ENCODE measurements at places on chromosomes 3 and 15.

DNA sequence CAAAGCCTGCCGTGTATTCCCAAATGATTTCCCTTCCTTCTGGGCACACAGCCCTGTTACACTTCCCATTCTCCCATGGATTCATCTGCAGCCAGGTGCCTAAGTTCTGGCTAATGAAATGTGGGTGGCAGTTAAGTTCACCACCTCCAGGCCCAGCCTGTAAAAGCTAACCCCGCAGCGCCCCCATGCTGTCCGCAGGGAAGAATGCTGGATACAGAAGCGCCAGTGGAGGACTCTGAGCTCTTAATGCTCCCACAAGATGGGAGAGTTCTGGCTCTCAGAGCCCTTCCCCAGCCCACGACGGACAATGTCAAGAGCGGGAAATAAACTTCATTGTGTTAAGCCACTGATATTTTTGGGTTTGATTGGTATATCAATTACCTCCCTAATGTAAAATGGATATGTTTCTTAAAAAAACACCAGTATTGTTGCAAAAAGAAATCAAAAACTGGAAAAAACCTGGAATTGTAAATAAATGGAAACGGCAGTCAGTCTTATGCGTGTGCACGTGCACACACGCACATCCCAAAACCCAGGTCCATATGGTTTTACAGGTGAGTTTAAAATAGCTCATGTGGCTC is 37.7 kb upstream of the FGD5 start:
- no peak for DNase-seq

GRCh38 chr3:40178012-40178594 is 131.4 kb upstream of the EIF1B start:
- DNase-seq, result no peak

GRCh38 chr15:41828807-41829141 is 882 bp downstream of the JMJD7 start:
- DNase-seq, result no peak

DNA sequence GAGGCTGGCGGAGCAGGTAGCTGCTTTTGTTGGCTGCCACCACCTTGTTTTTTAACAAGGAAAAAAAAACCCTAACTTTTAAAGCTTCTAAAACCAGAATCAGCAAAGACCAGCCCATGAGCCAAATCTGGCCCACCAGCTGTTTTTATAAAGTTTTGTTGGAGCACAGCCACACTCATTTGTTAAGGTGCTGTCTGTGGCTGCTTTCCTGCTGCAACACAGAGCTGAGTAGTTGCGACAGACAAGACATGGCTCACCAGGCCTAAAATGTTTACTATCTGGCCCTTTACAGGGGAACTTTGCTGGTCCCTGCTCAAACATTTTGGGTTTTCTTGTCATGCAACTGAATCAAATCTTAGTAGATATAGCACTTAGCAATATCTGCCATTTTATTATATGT is 18.9 kb downstream of the EFCAB12 start:
- DNase-seq, result no peak

GRCh38 chr3:101857301-101857741 is 8.0 kb downstream of the NFKBIZ start:
- DNase-seq, result no peak

GRCh38 chr3:46124216-46125177 is 83.6 kb downstream of the CCR1 start:
- no peak for DNase-seq

GRCh38 chr15:99187936-99188335 is 61.4 kb downstream of the TTC23 start:
- no peak for DNase-seq

GRCh38 chr3:29587340-29587739 is 306.5 kb downstream of the RBMS3 start:
- DNase-seq, result no peak

DNA sequence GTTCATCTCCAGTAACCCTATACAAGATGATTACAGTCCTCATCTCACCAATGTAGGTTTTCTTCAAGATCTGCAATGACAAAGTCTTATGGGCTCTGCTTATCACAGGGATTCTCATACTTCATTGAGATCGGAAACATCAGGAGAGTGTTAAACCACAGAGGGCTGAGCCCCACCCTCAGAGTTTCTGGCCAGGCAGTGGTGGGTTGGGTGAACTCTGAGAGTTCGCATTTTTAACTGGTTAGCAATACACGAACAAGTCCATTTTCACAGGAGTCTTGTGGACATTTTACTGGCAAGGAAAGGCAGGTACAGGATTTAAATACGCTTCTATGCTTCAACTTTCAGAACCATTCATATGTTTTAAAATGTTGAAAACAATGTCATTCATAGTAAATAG is 366.7 kb upstream of the ROBO2 start:
- DNase-seq, result no peak

- no peak for DNase-seq
These were observed 29.2 kb upstream of the CNTN3 start for GRCh38 chr3:74643636-74644035.

GRCh38 chr15:100762913-100763834 is 116.5 kb upstream of the ALDH1A3 start:
- no peak for DNase-seq

- DNase-seq, result no peak
These were observed 243.9 kb upstream of the UMPS start for GRCh38 chr3:124486324-124486723.

- DNase-seq, result no peak
These were observed 363.0 kb downstream of the PLOD2 start for GRCh38 chr3:145798007-145798406.

GRCh38 chr3:172606021-172606420 is 82.8 kb upstream of the TNFSF10 start:
- DNase-seq, result no peak

DNA sequence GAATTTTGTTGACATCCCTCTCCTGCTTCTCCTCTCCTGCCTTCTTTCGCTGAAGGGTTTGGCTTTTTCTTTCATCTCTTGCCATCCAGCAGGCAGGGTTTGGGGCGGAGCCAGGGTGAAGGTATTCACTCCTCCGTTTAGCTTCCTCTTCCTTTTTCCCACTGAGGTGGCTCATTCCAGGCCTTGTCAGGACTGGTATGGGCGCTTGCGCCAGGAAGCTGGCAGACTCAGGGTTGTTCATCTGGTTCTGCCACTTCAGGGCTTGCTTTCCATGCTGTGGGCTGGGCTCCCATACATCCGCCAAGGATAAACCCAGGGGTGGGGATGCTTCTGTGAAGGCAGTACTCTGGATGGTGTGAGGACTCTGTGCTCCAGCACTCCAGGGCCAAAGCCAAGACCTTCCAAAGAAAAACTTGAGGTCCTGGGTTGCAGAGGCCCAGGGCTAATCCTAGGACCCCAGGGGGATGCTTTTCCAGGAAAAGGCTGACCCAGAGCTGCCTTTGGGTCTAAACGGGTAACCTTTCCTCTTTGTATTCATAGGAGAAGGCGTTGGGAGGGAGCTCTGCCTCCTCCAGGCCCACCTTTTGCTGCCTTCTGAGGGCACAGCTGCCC is 7.7 kb upstream of the AMOTL2 start:
- DNase-seq, result no peak

DNA sequence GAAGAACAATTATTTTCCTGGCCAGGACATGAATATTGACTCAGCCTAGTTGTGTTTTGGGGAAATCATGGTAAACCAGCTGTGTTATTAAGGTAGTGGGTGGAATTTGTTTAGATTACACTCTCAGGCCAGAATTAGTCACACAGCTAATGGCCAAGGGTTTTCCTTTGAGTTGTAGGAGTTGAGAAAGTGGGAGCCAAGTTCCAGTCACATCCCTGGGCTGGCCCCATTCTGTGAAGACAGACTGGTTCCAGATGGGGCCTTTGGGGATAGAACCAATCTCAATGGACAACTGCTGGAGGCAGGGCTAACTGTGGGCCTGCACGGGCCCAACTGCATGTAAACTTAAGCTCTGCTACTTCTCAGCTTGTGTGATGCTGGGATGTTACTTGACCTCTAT is 1.4 kb upstream of the RASL12 start:
- no peak for DNase-seq

DNA sequence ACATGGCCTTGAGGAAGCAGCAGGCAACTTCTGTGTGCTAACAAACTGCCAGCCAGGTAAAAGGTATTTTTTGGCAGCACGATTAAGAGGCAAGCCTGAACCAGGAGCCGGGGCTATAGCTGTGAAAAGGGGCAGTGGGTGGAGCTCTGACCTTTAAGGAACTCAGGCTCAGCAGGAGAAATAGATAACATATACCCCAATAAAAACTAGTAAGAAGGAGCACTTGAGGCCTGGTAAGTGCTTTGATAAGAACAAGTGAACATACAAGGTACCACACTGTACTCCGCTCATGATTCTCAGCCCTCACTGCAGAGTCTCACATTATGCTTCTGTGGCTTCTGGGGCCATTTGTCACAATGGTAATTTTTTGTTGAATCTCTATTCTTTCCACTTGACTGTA is 5.4 kb downstream of the FYCO1 start:
- DNase-seq, result no peak

- peak; percentile 47 for DNase-seq
These were observed 802.6 kb upstream of the ALCAM start for GRCh38 chr3:104564045-104564643.

- DNase-seq, result no peak
These were observed 26.9 kb upstream of the TPM1 start for GRCh38 chr15:63015618-63016017.

GRCh38 chr3:146524961-146525360 is 19.4 kb downstream of the PLSCR1 start:
- DNase-seq, result no peak

GRCh38 chr15:39128746-39129145 is 452.1 kb upstream of the THBS1 start:
- no peak for DNase-seq

DNA sequence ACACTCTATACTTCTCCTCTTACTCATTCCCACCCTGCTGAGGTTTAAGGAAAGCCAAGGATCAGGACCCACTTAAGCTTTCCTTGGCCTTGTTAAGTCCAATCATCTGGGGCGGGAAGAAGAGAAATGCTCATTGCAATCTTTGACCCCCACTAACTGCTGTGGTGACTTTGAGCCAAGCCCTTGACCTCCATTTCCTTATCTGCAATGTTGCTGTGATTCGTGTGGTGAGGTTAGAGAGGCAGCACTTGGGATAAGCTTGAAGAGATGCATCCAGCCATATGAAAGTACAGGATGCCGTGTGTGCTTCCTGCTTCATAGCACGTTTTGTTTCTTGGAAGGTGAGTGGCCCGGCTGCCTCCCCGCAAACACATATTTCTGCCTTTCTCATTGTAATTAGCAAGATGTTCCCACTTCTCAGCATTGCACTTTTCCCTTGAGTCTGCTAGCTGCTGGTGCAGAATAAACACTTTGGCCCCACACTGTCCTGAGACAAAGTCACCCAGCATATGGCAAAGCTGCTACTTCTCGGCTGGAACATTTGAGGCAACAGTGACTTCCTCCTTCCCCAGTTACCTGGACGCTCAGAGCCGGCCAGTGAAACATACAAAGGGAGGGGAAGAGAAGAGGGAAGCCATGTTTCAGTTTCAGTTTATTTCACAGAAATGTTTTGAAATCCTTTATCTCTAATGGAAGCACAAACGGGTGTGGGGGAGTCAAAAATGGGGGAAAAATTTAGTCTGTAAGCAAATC is 10.5 kb upstream of the NUDT16 start:
- DNase-seq, result no peak

- no peak for DNase-seq
These were observed 57.0 kb downstream of the ISG20 start for GRCh38 chr15:88695691-88696251.

DNA sequence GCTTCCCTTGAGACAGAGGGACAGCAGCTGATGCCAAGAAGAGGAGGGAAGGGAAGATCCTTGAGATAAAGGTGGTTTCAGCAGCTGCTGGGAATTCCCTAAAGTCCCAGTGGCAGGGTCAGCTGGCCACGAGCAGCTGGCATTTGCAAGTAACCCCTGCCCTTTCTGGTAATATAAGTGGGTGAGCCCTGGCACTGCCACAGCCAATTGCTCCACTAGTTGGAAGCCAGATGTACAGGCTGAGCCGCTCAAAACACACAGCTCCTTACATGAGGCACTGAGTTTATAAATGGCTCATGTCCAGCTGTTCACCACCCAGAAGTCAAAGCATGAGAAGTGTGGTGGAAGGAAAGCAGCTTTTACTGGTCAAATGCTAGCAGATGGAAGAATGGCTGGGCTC is 35.4 kb downstream of the PRR20G start:
- no peak for DNase-seq

GRCh38 chr3:41872157-41872556 is 89.7 kb downstream of the ULK4 start:
- no peak for DNase-seq

DNA sequence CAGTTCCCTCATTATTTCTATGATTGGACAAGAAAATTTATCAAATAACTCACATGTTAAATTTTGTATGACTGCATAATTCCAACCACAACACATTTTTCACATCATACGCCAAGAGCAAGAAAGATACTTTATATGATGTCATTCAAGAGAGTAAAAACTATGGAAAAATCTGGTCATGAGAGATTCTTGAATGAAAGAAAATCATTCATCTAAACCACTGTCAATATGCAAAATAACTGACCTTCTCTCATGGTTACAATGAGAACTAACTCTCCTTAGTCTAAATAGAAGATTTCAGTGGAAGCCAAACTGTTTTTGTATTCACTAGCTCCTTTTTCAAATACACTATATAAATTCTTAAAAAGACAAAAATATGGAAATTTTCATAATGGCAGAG is 124.6 kb downstream of the CBLB start:
- no peak for DNase-seq

- no peak for DNase-seq
These were observed 88.6 kb upstream of the CACNA2D3 start for GRCh38 chr3:54033761-54034160.

DNA sequence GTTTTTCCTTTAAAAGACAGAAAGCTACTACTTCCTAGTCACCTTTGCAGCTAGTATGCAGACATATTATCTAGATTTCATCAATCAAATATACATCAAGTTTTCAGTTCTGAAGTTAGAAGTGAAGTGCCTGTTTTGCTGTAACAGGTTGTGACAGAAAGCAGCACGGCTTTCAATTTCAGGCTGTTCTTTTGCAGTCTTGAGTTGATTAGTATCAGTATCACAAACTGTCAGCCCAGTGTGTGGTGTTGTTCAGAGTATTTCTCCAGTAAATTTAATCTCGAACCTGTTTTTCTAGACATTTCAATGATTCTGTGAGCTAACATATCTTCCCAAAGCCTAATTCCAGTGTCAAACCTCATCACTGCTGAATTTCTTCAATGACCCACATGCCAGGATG is 1050.8 kb downstream of the DIPK2A start:
- DNase-seq, result no peak

- DNase-seq, result no peak
These were observed 1044.6 kb upstream of the CFAP20DC start for GRCh38 chr3:60094392-60094947.

- no peak for DNase-seq
These were observed 104.1 kb downstream of the DUT start for GRCh38 chr15:48435321-48435720.

- peak; percentile 38 for DNase-seq
These were observed 821 bp downstream of the LINS1 start for GRCh38 chr15:100601163-100601562.

- no peak for DNase-seq
These were observed 247.9 kb downstream of the ZMAT3 start for GRCh38 chr3:178823591-178824246.

All from effector CD4-positive, alpha-beta T cell (primary cell).